ENCODE measurements at places on chromosomes 4 and X.

DNA sequence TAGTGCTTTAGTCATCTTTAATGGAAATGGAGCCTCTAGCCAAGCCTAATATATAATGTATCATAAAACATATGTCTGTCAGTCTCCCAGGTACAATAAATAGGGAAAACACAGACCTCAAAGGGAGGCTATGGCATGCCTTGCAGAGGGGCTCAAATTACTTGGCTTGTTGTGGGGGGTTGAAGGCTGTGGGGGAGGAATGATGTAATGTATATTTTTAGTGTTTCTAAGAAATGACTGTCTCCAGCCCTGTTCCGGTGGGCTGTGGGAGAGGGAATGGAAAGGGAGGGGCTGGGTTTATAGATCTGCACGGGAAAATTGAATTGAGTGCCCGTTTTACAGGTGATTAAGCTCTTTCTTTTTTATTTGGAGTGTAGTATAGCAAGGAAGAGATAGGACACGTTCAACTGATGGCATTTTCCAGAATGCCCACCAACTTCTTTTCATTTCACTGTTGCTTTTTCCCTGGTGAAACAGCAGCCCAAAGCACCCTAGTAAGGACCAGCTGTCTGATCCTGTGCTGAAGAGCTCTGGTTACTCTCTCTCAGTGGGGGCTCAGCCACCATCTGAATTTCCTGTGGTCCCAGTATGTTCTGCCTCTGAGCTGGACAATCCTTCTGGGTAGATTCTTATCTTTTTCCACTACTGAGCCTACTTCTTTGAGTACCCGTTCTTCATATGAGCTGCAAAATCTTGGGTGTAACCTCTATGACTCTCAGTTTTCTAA is 220.7 kb upstream of the CASK start:
- DNase-seq, result no peak

GRCh38 chrX:122091571-122091970 is 1044.2 kb downstream of the GLUD2 start:
- no peak for DNase-seq

DNA sequence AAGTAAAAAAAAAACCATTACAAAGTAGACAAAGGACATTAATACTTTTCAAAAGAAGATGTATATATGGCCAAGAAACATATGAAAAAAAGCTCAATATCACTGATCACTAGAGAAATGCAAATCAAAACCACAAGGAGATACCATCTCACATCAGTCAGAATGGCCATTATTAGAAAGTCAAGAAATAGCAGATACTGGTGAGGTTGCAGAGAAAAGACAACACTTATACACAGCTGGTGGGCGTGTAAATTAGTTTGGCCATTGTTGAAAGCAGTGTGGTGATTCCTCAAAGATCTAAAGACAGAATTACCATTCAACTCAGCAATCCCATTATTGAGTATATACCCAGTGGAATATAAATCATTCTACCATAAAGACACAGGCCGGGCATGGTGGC is 39.3 kb downstream of the TASL start:
- no peak for DNase-seq

- no peak for DNase-seq
These were observed 84.5 kb downstream of the CD99L2 start for GRCh38 chrX:150813922-150814321.

- DNase-seq, result no peak
These were observed 16.3 kb upstream of the PLCXD1 start for GRCh38 chrX:264634-265455.

- DNase-seq, result no peak
These were observed 32.4 kb upstream of the ARX start for GRCh38 chrX:25048178-25048577.

GRCh38 chr4:8307714-8308113 is 38.2 kb downstream of the HTRA3 start:
- DNase-seq, result no peak

DNA sequence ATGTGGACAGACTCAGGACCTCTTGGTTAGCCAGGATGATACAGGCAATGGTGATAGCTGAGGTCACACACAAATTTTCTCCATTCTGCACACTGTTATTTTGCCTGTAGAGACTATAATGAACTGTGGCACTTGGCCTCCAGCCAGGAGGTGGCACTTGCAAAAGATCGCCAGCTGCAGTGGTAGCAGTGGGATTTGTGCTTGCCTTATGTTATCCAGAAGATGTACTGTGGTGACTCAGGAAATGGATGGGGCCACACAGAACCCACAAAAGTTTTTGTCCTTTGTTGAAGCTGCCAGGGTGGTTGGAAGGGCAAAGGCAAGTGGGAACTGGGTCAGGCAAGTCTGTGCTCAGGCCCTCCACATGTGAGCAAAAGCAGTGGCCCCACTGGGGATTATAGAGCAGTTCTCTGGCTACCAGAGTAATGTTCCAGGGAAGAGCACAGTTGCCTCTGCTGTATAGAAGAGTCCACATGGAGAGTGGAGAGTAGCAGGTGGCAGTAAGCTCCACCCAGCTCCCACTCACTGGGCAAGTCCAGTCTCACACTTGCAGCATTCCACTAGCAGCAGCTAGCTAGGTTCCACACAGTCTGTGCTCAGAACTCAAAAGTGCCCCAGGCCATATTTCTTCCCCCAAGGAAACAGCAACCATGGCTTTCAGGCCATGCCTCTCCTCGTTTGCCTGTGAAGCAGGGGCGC is 5.9 kb upstream of the C4orf17 start:
- DNase-seq, result no peak
